ENCODE measurements at places on chromosomes 2 and 18.
A peak's percentile ranks its signal among the peaks of the same experiment; 100 is the strongest.

DNA sequence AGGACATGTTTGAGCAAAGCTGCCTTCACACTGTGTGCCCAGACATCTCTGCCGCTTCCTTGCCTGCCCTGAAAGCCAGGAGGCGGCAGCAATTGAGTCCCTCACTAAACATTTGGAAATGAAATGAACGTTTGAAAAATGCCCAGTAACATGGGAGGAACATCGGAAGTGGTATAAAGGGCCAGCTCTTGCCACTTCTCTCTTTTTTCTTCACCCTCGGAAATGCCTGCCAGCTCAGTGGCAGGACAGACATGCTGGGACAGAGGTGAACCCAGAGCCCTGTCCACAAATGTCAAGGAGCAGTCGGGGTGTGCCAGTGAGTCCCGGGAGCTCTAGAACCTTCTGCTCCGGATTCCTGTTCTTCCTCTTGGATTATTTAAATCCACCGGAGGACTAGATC lies 46.1 kb downstream of the TPGS2 start:
- no peak for DNase-seq

- peak; percentile 97 for DNase-seq
These were observed 8.0 kb downstream of the IRS1 start for GRCh38 chr2:226791487-226792081.

DNA sequence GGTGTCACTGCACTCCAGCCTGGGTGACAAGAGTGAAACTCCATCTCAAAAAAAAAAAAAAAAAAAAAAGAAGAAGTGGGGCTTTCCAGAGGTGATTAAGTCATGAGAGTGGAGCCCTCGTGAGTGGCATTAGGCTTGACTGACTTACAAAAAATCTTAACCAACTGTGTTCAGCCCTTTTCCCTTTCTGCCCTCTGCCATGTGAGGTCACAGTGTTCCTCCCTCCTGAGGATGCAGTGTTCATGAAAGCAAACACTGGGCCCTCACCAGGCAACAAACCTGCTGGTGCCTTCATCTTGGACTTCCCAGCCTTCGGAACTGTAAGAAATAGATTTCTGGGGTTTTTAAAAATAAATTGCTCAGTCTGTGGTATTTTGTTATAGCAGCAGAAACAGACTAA lies 37.0 kb upstream of the METTL21A start:
- DNase-seq, result no peak

DNA sequence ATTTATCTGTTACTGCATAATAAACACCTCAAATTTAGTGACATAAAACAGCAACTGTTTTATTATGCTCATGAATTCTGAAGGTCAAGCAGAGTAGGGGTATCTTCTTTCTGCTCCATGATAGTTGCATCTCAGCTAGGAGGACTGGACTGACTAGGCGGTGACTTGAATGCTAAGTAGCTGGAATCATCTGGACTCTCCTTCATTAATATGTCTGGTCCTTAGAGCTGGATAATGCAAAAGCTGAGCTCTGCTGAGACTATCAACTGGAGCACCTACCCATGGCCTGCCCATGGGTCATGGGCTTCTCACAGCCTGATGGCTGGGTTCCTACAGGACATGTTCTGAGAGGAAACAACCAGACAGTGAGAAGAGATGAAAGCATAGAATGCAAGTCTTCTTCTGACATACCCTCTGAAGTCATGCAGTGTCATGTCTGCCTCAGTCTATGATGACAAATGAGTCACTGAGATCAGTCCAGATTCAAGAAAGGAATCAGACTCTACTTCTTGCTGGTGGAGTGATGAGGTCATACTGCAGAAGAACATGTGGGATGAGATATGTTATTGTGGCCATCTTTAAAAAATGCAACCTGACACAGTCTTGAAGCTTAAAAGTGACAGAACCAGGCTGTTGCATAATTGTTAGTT lies 174.2 kb upstream of the OSR1 start:
- DNase-seq, result no peak

DNA sequence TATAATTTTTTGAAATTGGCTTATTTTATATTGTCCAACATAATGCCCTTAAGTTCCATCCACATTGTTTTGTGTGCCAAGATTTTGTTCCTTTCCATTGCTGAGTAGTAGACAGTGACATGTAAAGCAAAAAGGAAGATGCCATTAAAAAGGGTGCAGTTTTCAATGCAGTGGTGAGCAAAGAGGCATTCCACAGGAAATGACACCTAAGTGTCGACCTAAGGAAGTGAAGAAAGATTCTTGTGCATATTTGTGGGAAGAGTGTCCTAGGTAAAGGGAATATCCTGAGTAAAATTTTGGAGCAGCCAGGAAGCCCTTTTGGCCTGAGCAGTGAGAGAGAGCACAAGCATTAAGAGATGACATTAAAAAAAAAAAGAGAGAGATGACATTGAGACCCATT lies 1099.9 kb downstream of the DPP10 start:
- DNase-seq, result no peak

GRCh38 chr2:240687741-240688552 lies 3.7 kb upstream of the AQP12A start:
- no peak for DNase-seq

- peak; percentile 58 for DNase-seq
These were observed 8.7 kb upstream of the SERPINB13 start for GRCh38 chr18:63578357-63578958.

DNA sequence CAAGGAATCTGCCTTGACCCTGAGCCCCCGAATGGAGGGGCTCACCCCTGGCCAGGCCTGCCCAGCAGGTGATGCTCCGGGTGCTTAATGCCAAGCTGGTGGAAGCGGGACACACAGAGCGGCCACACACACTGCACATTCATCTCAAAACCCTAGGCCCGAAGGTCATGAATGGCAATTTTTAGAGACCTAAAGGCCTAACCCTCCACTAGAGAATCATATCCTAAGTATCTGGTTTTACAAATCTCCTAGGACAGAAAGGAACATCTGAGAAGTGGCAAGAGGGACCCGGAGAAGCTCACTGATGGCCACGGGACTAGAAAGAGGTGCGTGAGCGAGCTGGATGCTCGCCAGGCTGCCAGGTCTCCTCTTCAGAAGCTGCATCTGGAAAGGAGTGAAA lies 38.3 kb downstream of the ST3GAL5 start:
- no peak for DNase-seq

GRCh38 chr18:41645589-41646360 lies 309.3 kb upstream of the PIK3C3 start:
- DNase-seq, result peak; percentile 1

DNA sequence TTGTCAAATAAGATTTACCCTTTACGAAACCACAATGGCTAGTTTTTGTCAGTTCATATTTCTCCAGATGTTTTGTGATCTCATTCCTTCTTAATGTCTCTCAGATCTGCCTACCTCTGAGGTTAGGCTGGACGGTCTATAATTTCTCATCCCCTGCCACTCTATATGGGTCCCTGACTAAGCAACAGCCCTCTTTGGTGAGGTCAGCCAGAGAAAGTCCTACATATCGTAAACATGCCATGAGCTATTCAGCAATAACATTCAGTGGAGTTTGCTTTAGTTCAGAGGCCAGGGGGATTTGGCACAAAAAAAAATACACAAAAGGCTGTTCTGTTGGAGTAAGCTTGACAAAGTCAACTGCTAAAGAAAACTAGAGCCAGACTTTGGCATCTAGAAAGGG lies 192.1 kb upstream of the NCKAP5 start:
- no peak for DNase-seq

DNA sequence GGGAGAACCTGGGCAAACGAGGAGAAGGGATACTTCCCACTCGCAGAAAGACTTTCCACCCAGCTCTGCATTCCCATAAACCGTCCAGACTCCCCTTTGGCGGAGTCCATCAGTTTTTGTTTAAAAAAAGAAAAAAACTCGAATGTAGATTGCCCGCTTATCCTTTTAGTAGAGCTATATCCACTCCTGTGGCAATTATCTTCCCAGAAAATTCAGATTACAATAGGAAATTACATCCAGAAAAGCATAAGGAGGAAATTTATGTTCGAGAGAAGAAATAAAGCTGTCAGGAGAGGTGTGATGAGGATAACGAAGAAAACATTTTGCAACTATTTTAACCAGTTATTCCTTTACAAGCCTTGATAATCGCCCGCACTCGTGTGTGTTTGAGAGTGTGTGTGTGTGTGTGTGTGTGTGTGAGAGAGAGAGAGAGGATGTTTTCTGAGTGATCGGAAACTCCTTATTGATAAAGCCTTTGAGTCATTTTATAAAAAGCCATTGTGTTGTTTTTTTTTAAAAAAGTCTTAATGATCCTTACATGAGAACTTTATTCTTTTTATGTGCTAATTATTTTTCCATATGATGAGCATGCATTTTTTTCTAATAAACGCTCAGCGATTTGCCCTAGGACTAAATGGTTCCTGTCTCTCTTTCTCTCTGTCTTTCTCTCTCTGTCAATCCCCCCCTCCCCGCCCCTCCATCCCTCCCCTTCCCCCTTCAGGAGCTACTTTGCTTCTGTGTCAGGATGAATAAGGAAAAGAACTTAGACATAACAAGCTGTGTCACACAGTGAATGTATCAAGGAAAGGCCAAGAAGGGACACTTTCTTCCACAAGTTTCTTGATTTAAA lies 1.1 kb upstream of the PPP3R1 start:
- peak; percentile 3 for DNase-seq

GRCh38 chr2:217742841-217743240 lies 260.0 kb downstream of the TNS1 start:
- no peak for DNase-seq

GRCh38 chr18:12287131-12287681 lies 20.8 kb upstream of the TUBB6 start:
- DNase-seq, result peak; percentile 60

DNA sequence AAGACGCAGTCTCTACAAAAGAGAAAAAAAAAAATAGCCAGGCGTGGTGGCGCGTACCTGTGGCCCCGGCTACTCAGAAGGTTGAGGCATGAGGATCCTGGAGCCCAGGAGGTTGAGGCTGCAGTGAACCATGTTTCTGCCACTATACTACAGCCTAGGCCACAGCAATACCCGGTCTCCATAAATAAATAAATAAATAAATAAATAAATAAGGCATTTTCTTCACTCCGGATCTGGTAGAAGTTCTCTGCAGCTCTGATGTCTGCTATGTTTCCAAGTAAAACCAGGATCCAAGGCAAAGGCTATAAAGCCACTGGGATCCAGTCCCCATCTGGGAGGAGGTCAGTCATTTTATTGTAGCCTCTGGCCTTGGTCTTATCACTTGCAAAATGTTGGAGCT lies 15.5 kb downstream of the NFE2L2 start:
- DNase-seq, result no peak

DNA sequence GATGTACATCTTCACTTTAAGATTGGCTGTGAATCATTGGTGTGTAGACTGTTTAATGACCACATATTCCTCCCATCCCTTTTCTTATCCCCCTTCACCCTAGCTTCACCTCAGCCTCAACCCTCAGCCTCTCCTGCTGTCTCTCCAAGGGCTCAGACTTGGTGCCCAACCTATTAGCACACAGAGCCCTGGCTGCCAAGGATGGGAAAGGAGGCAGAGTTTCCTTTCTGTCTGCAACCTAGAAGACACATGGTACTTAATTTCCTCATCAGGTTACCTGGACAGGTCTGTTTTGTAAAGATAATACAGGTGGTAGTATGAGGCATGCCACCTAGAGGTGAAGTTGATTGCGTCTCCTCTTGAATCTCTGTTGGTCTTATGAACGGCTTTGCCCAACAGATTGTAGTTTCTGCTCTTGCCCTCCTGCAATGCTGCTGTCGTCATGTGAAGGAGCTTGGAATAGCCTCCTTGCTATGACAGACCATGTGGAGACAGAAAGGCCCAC lies 44.5 kb upstream of the RMND5A start:
- peak; percentile 25 for DNase-seq

DNA sequence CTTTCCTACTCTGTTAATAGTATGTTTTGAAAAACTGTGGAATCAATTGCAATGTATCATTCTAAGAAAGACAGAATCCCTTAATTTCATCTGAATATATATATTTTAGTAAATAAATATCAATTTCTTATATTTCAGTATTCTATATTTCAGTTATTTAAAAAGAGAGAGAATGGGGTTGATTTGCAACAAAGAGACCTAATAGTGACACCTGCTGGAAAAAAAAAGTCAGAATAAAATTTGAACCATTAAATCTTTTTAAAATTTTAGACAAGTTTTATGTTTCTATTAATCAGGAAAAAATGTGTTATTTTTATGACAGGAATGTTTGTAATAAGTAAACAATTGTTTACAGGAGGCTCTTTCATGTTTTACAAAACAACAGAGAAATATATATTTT lies 20.7 kb upstream of the CCNT2 start:
- DNase-seq, result no peak

DNA sequence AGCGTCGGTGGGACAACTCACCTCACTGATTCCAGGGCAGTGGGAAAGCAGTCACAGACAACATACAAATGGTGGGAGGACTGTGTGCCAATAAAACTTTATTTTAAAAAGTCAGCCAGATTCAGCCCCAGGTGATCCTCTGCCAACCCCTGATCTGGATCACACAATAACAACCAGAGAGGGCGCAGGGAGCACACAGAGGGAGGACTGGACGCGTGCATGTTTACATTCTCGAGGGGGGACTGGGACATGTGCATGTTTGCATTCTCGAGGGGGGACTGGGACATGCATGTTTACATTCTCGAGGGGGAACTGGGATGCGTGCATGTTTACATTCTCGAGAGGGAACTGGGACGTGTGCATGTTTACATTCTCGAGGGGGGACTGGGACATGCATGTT lies 209.5 kb downstream of the NDUFA10 start:
- no peak for DNase-seq

- DNase-seq, result no peak
These were observed 75.0 kb upstream of the GATA6 start for GRCh38 chr18:22094358-22094734.

GRCh38 chr2:180405520-180405919 lies 398.4 kb upstream of the CWC22 start:
- no peak for DNase-seq

DNA sequence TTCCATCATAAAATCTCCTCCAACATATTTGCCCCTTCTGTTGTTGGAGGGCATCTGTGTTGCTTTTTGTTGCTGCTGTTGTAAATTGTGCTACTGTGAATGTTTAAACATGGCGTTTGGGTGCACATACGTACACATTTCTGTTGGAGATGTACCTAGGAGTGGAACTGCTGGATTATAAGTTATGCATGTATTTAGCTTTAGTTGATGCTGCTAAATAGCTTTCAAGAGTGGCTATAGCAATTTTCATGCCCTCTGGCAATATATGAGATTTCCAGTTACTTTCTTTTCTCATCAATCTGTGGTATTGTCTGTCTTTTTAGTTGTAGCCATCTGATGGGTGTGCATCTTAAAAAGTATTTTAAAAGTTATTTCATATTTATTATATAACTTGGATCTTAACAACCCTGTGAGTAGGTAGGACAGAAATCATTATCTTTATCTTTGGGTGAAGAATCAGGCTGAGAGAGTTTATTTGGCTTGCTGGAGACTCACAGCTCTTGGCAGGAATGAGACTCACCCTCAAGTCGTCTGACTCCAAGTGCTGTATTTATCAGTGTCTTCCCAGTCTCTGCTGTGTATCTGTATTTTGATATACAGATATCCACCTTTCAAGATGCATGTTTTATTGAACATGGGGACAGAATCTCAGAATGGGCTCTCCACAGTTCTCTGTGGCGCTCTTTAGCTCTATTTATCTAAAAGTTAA lies 16.9 kb downstream of the ZNF236 start:
- no peak for DNase-seq

GRCh38 chr2:121694398-121695170 lies 42.1 kb downstream of the NIFK start:
- DNase-seq, result no peak

- no peak for DNase-seq
These were observed 61.2 kb downstream of the CTIF start for GRCh38 chr18:48600046-48600445.

Measured in Calu3 (cell line).